Stimulated activated CD8-positive, alpha-beta memory T cell treated with anti-CD3 and anti-CD28 coated beads, Interleukin-2, amount 100 ng/mL, for 1 hour (primary cell): ENCODE measurements at places on chromosomes 4 and X.

- DNase-seq: no peak
Measured at GRCh38 chr4:112272292-112272691, 13.4 kb downstream of the TIFA start.

DNA sequence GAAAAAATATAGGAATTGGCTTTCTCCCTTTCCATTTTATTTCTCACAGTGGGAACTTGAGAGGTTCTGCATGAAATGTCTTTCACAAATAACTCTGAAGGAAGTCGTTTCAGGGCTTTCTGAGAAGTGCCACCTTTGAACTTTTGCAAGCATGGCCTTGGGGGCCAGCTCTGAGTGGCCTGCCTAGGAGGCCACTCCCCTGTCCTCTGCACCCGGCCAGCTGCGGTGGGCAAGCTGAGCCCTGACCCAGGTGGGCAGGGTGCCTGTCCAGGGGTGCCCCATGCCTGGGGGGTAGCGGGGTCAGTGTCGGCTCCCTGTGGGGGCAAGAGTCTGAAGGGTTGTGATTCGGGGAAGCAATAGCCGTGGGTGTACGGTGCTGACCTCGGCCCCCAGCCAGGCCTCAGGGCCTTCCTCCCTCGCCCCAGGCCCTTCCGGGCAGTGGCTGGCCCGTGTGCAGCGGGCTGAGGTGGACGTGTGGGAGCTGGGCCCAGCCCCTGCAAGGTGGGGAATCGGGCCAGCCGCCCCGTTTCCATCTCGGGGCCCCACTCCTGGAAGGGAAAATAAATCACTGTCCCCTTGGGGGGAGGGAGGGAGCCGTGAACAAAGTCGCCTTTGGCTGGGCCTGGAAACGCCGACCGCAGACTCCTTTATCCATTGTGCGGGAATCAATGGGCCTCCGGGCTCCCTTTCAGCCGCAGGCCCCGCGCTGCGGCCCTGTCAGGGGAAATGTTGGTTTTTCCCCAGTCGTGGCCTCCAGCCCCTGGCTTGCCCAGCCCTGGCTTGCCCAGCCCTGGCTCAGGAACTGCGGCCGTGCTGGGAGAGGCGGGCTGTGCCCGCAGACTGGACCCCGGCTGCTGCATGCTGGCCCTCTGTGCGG, 3.1 kb downstream of the FGFRL1 start:
- no peak for DNase-seq

DNA sequence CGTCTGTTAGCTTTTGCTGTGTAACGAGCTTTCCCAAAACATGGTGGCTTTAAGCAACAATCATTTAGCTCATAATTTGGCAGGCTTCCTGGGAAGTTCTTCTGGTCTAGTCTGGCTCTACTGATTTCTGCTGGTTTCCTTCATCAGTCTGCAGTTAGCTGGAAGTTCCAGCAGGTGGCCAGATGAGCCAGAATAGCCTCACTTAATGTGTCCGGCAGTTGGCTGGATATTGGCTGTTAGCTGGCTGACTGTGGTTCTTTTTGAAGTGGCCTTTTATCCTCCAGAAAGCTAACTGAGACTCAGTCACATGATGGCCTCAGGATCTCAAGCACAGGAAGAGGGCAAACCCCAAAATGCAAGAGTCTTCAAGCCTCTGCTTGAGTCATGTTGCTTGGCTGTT, 34.9 kb downstream of the FTHL17 start:
- no peak for DNase-seq

DNA sequence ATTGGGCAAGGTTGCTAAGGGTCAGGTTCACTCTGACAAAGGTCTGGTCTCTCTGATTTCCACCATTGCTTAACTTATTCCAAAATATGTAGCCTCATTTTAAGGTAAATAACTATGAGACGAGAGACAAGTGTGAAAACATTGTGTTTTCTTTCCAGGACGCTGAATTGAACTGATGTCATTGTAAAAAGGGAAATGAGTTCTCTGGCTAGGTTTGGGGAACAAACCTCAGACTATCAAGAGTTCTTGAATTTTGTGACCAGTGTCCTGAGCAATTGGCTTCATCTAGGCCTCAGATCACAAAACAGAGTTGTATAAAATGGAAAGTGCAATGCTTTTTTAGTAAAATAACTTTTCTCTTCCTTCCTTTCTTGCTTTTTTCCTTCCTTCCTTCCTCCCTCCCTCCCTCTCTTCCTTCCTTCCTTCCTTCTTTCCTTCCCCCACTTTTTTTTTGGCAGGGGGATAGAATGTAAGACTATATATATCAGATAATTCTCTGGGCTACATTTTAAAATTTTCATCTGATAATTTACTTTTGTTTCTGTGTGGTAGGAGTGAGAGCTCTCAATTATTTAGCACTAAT, 30.8 kb upstream of the CXCL8 start:
- no peak for DNase-seq
